Choroid plexus epithelial cell (primary cell): ENCODE measurements at places on chromosomes 2 and 18.

- DNase-seq = peak; percentile 64
These were observed 102.4 kb downstream of the BABAM2 start for GRCh38 chr2:27992787-27993401.

DNA sequence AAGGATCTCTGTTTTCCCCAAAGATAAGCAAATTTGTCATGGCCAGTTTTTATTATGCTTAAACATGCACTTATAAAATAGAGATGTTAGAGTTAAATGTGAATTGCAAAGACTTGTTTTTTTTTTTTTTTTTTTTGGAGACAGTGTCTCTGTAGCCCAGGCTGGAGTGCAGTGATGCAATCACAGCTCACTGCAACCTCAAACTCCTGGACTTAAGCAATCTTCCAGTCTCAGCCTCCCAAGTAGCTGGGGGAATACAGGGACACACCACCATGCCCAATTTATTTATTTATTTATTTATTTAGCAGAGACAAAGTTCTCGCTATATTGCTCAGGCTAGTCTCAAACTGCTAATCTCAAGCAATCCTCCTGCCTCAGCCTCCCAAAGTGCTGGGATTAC is 15.1 kb downstream of the PHOSPHO2 start:
- peak; percentile 56 for DNase-seq

GRCh38 chr2:14621114-14621513 is 11.4 kb upstream of the LRATD1 start:
- DNase-seq = no peak

- no peak for DNase-seq
These were observed 37.5 kb upstream of the NCKAP5 start for GRCh38 chr2:133605766-133606137.

DNA sequence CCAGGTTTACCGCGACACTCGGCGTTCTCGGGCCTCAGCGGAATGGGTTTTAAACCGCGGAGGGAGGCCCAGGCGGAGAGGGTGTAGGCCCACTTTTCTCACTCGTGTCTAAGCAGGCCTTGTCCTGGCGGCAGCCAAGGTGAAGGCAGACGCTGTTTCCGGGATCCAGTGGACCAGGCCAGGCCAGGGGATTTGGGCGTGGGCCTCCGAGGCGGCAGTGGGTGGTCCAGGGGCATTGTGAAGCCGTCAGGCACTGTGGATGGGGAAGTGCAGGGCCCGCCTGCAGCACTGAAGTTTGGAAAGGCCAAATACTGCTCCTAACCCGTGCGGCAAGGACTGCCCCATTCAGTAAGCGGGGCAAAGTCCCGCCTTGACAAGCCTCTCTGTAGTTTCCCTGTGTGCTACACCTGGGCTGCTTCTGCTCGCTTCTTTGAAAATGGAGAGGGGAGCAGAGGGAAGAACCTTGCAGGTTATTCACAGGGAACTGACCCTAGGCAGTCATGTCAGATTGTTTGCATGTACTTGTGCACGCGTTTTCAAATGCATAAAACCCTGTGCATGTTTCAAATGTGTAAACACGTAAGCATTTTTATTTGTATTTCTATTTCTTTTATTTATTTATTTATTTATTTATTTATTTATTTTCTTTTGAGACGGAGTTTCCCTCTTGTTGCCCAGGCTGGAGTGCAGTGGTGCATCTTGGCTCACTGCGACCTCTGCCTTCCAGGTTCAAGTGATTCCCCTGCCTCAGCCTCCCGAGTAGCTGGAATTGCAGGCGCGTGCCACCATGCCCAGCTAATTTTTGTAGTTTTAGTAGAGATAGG is 7.5 kb upstream of the DLX2 start:
- no peak for DNase-seq

DNA sequence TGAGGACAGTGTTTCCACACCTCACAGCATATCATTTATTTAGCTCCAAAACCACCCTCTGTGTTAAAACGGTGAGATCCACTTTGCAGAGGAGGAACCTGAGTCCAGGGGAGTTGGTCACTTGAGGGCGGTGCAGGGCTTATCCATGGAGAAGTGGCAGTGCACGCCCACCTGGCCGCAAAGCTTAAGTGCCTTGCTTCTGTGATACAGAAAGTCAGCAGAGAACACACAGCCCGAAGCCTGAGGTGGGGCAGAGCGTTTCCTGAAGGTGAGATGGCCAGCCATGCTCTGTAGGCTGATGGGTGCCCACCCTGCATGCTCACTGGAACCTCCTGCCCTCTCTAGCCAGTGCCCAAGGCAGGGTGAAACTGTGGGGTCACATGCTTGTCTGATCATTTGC is 87.3 kb downstream of the SH3RF3 start:
- no peak for DNase-seq

- no peak for DNase-seq
These were observed 44.0 kb downstream of the ARHGEF33 start for GRCh38 chr2:38933653-38934052.

DNA sequence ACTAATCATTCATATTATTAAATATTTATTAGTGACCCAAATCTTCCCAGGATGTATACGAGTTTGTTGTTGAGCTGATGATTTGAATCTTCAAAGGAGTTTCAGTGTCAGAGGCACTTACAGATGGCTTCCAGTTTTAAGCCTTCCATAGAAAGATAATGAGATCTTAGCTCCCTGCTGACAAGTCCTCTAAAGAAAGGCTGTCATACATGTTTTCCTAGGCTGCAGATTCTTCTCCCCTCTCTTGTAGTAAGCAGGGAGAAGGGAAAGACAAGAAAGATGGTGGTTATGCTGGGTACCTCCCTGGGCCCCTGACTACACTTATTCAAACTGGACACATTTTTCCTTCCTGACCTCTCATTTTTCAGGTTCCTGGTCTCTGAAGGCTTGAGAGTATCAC is 8.1 kb upstream of the GAREM1 start:
- DNase-seq = no peak

DNA sequence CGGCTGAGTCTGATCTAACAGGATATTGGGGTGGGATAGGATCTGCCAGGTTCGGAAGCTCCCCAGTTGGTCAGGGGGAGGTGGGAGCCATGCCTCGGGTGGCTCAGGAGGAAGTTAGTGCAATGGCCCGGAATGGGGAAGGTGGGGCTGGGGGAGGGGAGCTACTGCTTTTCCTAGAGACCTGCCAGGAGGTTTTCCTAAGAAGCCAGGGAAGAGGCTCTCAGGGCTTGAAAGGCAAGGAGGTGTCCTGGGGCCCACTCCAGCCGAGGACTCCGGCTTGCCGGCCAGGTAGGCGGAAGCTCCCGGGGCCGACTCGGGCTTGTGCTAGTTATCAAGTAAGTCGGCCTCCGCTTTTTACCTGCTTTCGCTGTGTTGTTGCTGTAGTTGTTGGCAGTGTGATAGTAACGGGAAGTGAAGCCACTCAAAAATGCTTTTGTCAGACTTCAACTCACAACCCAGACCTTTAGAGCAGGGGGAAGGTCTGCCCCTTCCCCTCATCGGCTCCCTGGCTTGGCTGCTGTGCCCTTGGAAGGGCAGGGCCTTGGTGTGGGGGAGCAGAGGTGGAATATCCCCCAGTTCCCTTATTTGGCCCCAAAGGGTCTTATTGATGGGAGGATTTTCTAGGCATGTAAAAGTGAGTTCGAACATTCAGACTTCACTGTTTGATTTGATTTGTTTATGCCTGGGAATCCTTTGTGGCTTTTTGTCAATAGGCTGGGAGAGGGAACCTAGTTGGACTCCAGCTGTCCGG is 5.4 kb downstream of the GDF7 start:
- DNase-seq = no peak

DNA sequence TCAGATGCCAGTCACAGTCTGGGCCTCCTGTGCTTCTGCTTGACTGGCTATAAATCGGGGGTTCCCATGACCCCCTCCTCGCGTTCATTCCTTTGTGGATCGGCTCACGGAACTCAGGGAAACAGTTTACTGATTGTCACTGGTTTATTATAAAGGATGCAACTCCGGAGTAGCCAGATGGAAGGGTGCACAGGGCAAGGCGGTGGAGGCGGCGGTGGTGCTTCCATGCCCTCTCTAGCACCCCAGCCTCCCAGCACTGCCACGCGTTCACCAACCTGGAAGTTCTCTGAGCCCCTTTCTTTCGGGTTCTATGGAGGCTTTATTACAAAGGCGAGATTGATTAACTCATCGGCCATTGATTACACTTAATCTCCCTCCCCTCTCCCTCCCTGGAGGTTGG is 15.6 kb downstream of the LPIN1 start:
- no peak for DNase-seq

- no peak for DNase-seq
These were observed 29.2 kb upstream of the CTAGE1 start for GRCh38 chr18:22446911-22447310.

DNA sequence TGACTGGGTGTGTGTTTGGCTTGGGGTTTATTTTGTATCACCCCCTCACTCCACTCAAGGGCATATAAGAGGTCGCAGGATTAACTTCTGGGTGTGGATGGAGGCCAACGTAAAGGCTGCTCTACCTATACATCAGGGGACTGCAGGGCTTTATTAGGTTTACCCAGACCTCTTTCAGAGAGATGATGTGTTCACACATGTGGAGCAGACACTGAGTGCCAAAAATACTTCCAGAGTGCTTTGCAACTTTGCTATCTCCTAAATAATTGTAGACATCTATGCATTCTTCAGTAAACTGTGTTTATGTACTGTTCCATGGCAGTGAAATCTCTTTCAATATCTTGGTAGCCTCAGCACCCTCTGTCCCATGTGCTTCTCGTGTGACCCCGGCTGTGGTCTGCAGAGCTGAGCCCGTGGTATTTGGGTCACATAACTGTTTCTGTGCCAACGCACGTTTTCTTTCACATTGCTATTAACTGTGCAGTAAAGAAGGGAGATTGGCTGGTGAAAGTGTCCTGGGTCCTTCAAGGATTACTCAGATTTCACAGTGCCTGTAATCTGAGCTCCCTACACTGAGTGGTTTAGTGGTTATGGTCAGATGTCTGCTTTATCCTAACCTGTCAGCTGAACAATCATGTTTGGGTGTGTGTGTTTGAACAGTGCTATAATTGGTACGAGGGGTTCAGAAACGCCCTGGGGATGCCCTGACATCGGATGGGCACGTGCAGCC is 208.1 kb downstream of the VAPA start:
- DNase-seq = peak; percentile 91

DNA sequence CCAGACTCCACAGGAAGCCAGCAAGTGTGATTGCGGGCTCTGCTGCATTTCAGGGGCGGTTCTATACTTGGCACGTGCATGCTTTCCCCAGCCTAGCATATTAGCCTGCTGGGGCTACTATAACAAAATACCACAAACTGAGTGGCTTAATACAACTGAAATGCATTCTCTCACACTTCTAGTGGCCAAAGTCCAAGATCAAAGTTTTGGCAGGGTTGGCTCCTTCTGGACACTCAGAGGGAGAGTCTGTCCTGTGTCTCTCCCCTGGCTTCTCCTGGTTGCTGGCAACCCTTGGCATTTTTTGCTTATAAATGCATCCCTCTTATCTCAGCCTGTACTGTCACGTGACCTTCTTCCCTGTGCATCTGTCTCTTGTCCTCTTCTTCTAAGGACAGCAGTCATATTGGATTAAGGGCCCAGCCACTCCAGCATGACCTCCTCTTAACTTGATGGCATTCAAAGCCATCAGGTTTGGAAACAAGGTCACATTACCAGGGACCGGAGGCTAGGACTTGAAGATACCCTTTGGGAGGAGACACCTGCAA is 138.7 kb downstream of the RNF152 start:
- no peak for DNase-seq
